ENCODE measurements at places on chromosomes 5 and 9.

- no peak for DNase-seq
Observed at GRCh38 chr5:38029397-38030065, 189.7 kb upstream of the GDNF start.

GRCh38 chr9:128081056-128081455, 13.0 kb downstream of the SLC25A25 start:
- peak; percentile 59 for DNase-seq

- peak; percentile 31 for DNase-seq
Observed at GRCh38 chr5:83744821-83745220, 24.2 kb upstream of the HAPLN1 start.

DNA sequence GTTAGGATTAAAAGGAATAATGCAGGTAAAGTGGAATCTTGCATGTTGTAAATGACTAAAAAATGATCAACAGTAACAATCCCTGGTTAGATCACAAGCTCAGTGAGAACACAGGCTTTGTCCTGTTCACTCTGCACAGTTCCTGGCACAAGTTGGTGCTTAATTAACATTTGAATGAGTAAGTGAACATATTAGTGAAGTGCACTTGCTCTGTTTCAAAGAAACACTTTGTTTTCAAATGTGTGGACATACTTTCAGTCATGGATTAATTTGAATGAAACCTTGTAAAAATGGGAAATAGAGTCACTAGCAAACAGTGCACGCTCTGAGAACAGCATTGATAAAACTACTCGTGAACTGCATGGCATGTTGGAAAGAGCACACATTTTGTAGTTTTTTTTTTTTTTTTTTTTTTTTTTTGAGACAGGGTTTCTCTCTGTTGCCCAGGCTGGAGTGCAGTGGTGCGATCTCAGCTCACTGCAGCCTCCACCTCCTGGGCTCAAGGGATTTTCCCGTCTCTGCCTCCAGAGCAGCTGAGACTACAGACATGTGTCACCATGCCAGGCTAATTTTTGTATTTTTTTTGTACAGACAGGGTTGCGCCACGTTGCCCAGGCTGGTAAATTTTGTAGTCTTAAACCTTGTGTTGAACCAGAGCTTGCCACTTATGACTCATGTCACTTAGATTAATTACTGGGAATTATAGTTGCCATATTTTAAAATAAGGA, 159.9 kb downstream of the LURAP1L start:
- no peak for DNase-seq

DNA sequence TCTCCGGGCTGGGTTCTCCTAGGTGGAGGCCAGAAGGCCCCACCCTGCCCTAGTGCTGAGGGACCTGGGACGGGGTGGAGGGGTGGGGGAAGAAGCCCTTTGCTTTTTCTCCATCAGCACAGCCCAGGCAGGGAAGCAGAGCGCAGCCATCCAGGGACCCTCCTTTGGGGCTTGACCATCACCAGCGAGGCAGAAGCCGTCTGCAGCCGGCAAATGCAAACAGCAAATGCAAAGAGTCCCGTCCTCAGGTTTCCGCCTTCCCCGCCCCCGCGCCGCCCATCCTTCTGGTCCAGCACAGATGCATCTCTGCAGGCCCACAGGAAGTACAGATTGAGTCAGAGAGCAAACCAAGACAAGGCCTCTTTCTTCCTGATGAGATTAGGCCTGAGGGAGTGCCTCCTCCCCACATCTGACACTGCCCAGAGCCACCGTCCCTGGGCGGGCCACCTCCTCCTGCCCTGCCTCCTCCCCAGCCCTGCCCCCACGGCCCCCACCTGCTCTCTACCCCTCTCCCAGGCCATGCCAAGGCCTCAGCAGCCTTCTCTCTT, 23.4 kb downstream of the CORO2A start:
- DNase-seq = no peak

DNA sequence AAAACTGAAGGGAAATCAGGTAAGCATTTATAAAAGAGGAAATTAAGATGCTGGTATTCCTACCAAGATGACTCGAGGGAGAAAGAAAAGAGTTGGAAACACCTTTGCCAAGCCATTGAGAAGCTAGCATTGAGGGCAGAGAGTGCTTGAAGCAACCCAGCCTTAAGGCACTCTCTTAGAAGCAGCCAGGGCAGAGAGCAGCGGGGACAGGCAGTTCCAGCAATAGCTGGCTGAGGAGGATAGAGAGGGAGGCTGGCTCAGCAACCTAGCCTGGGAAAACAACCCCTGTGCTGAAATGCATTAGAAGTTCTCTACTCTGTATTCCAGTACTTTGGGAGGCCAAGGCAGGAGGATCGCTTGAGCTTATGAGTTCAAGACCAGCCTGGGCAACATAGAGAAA, 40.3 kb upstream of the HSPA9 start:
- DNase-seq = no peak

GRCh38 chr9:112332214-112332613, 1.2 kb downstream of the PTBP3 start:
- no peak for DNase-seq

- DNase-seq = no peak
Observed at GRCh38 chr9:107707915-107708441, 218.4 kb upstream of the KLF4 start.

GRCh38 chr5:14896131-14896530, 24.6 kb upstream of the ANKH start:
- no peak for DNase-seq

- DNase-seq = no peak
Observed at GRCh38 chr9:109886041-109886440, 106.0 kb downstream of the PALM2AKAP2 start.

- no peak for DNase-seq
Observed at GRCh38 chr5:36958612-36959011, 82.0 kb downstream of the NIPBL start.

- DNase-seq = peak; percentile 65
Observed at GRCh38 chr9:110802416-110803035, 133.9 kb downstream of the MUSK start.

GRCh38 chr5:142201471-142201887, 92.9 kb downstream of the NDFIP1 start:
- DNase-seq = peak; percentile 44

GRCh38 chr9:124828489-124829333, 24.5 kb upstream of the WDR38 start:
- DNase-seq = no peak

DNA sequence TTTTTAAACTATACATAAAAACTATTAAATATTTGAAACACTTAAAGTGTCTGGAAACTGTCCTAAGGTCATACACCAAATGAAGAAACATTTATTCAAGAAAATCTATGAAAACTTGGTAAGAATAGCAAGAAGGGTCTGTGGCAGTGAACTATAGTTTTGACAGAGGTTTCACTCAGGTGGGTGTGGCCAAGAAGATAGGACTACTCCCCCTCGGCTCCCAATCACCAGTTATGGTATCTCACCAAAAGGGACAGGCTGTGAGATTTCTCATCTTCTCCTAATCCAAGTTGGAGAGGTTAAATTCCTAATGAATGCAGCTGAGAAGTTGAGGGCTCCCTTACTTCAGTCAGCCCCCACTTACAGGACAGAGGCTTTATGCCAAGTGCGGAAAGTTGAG, 2.9 kb downstream of the ARSK start:
- no peak for DNase-seq

DNA sequence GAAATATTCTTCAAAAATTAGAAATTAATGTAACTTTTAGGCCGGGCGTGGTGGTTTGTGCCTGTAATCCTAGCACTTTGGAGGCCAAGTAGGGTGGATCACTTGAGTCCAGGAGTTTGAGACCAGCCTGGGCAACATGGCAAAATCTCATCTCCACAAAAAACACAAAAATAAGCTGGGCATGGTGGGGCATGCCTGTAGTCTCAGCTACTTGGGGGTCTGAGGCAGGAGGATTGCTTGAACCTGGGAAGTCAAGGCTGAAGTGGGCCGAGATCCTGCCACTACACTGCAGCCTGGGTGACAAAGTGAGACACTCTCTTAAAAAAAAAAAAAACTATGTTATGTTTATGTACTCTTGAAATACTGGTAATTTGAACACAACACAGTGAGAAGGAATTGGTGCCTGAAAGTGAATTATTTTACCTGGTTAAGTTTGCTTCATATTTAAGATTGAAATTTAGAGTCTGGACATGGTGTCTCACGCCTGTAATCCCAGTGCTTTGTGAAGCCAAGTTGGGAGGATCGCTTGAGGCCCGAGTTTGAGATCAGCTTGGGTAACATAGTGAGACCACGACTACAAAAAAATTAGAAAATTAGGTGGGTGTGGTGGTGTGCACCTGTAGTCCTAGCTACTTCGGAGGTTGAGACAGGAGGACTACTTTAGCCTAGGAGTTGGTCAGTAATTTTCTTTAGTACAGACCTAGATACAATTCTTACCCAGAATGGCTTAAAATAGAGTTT, 15.0 kb downstream of the ARRDC3 start:
- DNase-seq = no peak

- no peak for DNase-seq
Observed at GRCh38 chr5:180817893-180818674, 15.5 kb upstream of the MGAT1 start.

GRCh38 chr5:178106556-178107239, 6.6 kb upstream of the N4BP3 start:
- no peak for DNase-seq
